NCI-H69 (cell line): ENCODE measurements at places on chromosomes 12 and 14.

DNA sequence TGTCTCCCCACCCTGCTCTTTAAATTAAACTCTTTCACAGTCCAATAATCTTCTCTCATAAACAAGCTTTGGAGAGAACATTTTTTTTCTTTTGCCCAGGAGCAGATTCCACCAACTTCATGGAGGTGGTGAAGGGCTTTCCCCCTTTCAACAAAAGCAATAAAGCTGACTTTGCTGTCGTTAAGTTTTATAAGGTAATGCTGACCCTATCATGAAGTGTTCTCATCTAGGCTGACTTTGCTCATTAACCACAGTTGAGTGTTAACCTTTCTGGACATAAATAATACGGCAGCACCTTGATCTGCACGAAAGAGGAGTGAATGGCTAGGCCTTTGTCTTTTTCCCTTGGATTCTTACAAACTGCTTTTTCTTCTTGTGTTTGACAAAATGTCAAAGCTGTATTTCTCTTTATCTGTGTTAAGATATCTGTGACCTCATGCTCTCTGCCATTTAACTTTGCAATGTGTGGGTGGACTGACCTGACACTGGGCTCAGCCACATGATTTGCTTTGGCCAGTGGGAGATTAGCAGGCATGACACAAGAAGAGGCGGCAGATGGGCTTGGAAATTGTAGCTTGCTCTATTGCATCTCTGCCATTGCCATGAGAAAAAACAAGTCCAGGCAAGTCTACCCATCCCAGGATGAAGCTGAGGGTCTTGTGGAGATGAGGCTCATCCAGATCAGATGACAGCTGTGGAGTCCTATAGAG is 470.9 kb upstream of the CCDC196 start:
- DNase-seq: peak; percentile 54

DNA sequence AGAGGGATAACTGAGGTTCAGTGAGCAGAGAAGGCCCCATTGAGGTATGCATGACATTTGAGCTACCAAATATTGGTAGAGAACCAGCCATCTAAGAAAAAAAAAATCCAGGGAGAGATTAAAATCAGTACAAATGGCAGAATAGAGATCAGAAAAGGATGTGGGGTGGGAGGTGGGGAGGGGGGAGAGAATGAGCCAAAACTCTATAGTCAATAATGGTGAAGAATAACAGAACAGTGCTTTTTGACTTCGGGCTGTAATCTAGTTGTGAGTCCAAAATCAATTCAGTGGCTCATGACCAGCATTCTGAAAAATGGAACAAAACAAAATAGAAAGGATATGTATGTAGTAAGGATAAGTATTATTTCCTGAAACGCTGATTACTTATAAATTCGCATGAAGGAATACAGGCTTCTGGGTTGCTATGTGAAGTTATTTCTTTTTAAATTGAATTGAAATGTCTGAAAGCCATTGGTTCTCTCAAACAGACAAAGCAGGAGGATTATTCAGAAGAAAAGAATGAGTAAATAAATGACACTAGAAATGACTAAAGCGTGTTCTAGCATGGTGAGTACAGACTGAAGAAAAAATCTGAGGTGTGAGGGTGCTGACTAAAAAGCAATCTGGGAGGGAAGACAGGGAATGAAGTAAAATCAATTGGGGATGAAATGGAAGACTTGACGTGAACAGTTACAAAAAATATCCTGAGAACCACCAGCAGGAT is 72.4 kb downstream of the ATP2B1 start:
- DNase-seq: no peak

- no peak for DNase-seq
These were observed 35.7 kb upstream of the ACTN1 start for GRCh38 chr14:69014829-69015259.

DNA sequence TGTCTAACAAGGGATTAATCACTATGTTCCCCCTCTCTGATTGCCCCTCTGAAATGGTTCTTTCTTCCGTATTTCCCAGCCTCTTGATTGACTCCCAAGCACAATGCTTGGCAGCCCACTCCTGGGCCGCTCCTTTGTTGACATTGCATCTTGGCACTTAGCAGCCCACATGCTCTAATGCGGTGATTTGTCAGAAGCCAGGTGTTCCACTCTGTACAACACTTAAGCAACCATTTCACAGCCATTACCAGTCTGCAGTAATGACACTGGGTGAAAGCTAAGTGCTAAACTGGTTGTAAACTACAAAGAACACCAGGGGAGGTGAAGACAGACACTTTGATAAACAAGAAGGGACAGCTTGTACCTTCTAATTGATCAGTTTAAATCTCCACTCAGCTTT is 353.5 kb downstream of the TMEM132D start:
- DNase-seq: peak; percentile 99

GRCh38 chr14:95835121-95835730 is 41.4 kb upstream of the TUNAR start:
- DNase-seq: no peak
